ENCODE measurements at places on chromosomes 13 and 19. TPM values are rescaled to one million over a fixed set of nuclear protein-coding genes. Genes with fewer than 3 reads are reported as not detected.

GRCh38 chr13:73465617-73465971 is 406.8 kb downstream of the KLF5 start:
- no peak overlapping the region for H3K4me3 ChIP-seq
- no peak for DNase-seq
- no peak overlapping the region for H3K27ac ChIP-seq
- peaks cover 3% of the 10 kb centered on the region for H3K36me3 ChIP-seq
- H3K4me1 ChIP-seq: no peaks in the 10 kb centered on the region
- H3K27me3 ChIP-seq: peaks cover 7% of the 10 kb centered on the region

- H3K4me3 ChIP-seq: no peak overlapping the region
- no peaks in the 10 kb centered on the region for H3K36me3 ChIP-seq
- H3K27ac ChIP-seq: no peak overlapping the region
- no peaks in the 10 kb centered on the region for H3K4me1 ChIP-seq
- no peaks in the 10 kb centered on the region for H3K27me3 ChIP-seq
Observed at GRCh38 chr13:93388701-93389100, 162.1 kb downstream of the GPC6 start.

DNA sequence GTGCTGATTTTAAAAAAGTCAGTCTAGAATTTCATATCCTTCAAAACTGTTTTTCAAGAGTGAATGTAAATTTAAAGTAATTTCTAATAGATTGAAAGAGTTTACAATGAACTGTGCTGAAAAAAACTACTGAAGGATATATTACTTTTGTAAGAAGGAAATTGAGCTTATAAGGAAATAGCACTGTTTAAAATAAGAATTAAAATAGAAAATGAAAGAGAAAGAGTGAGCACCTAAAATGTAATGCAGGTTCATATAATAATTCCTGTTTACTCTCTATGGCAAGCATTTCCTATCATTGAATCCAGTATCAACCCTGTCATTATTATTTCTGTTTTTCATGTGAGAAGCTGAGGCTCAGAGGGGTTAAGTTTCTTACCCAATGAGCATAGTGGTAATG is 57.3 kb downstream of the AKAP11 start:
- H3K27me3 ChIP-seq: no peaks in the 10 kb centered on the region
- peaks cover 6% of the 10 kb centered on the region for H3K36me3 ChIP-seq
- peaks cover 31% of the 10 kb centered on the region for H3K4me1 ChIP-seq
- H3K27ac ChIP-seq: peak overlapping the region; percentile 80

DNA sequence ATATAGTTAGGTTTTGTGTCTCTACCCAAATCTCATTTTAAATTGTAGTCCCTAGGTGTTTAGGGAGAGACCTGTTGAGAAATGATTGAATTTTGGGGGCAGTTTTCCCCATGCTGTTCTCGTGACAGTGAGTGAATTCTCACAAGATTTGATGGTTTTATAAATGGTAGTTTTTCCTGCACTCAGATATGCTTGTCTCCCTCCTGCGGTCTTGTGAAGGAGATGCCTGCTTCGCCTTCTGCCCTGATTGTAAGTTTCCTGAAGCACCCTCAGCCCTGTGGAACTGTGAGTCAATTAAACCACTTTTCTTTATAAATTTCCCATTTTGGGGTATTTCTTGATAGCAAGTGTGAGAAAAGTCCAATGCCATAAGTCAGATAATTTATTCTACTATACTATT is 1977.5 kb upstream of the PCDH20 start:
- no peaks in the 10 kb centered on the region for H3K4me1 ChIP-seq
- DNase-seq: no peak
- no peak overlapping the region for H3K27ac ChIP-seq
- H3K4me3 ChIP-seq: no peak overlapping the region

ZNF256 gene
- 16.0 TPM for total RNA-seq

HRC gene
- total RNA-seq: not detected

GRCh38 chr13:33441015-33441414 is 155.5 kb upstream of the STARD13 start:
- no peak overlapping the region for H3K27ac ChIP-seq
- H3K4me1 ChIP-seq: peaks cover 2% of the 10 kb centered on the region
- no peaks in the 10 kb centered on the region for H3K27me3 ChIP-seq
- H3K4me3 ChIP-seq: no peak overlapping the region

CGB7 gene
- total RNA-seq: not detected

DNA sequence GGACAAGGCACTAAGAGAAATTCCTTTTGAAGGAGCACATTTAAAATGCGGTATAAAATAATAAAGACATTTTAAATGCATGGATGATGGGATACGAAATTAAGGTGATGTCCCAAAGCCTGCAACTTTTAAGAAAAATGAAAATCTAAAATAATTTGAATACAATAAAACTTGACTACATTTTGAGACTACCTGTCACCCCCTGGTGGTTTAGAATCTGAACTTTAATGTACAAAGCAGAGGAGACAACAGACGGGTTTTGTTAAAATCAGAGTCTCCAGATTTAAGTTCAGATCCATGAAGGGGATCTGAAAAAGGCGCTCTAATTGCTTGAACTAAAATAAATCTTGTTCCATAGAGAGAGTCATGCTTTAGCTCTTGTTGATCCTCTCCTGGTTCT is 1129.3 kb upstream of the PCDH20 start:
- no peak overlapping the region for H3K4me3 ChIP-seq
- no peak overlapping the region for H3K27ac ChIP-seq
- H3K36me3 ChIP-seq: no peaks in the 10 kb centered on the region
- H3K27me3 ChIP-seq: no peaks in the 10 kb centered on the region
- DNase-seq: no peak
- H3K4me1 ChIP-seq: no peaks in the 10 kb centered on the region

- no peak for DNase-seq
- H3K27ac ChIP-seq: no peak overlapping the region
- H3K4me3 ChIP-seq: no peak overlapping the region
- H3K36me3 ChIP-seq: no peaks in the 10 kb centered on the region
Observed at GRCh38 chr19:39752390-39752789, 14.6 kb upstream of the CLC start.

DNA sequence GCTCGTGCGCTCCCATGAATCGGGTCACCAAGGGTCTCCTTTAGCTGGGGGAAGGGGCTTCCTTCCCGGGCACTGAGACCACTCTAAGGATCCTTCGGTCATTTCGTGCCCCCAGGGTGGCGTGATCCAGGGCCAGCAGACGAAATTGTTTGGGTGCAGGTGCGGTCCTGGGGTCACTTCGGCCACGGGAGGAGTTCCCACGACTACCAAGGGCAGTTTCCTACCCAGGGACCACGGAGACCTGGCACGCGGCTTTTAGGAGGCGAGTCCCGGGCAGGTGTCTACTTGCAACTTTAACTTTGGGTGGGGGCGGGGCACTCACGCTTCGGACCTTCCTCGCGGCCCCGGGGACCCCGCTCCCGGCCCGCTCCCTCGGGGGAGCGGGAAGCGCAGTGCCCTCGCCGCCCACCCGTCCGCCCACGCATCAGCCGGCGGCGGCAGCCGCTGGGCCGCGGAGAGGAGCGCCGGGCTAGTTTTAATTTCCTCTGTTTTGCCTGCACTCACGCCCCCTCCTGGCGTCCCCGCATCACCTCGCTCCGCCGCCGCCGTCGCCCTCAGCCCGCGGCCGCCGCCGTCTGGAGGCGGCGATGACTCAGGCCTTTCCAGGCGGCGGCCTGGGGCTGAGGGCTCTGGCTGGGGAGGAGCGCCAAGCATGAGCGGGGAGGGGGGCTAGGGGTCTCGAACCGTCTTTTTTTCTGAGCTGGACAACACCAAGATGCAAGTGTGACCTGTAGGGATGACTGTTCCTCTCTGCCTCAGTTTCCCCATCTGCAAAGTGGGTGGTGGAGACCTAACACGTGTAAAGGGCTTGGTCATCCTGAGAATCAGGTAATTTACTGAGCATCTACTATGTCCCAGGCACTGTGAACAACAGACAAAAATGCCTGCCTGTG is 21.8 kb downstream of the OLFM2 start:
- no peak overlapping the region for H3K27ac ChIP-seq
- peaks cover 33% of the 10 kb centered on the region for H3K27me3 ChIP-seq
- DNase-seq: peak; percentile 89
- no peaks in the 10 kb centered on the region for H3K36me3 ChIP-seq
- H3K4me3 ChIP-seq: peak overlapping the region; percentile 66
- H3K4me1 ChIP-seq: peaks cover 4% of the 10 kb centered on the region

- no peak overlapping the region for H3K4me3 ChIP-seq
- DNase-seq: no peak
- H3K27me3 ChIP-seq: no peaks in the 10 kb centered on the region
- H3K27ac ChIP-seq: no peak overlapping the region
Observed at GRCh38 chr19:7459773-7460172, 29.1 kb downstream of the PEX11G start.

GGN gene
- not detected for total RNA-seq

- no peaks in the 10 kb centered on the region for H3K27me3 ChIP-seq
- DNase-seq: no peak
- no peak overlapping the region for H3K4me3 ChIP-seq
- H3K4me1 ChIP-seq: no peaks in the 10 kb centered on the region
- H3K27ac ChIP-seq: no peak overlapping the region
Observed at GRCh38 chr13:83297586-83298290, 584.5 kb downstream of the SLITRK1 start.

ZNF112 gene
- 0.28 TPM for total RNA-seq

GRCh38 chr13:33328701-33329100 is 43.1 kb upstream of the STARD13 start:
- H3K27ac ChIP-seq: no peak overlapping the region
- H3K36me3 ChIP-seq: no peaks in the 10 kb centered on the region
- DNase-seq: no peak

DNA sequence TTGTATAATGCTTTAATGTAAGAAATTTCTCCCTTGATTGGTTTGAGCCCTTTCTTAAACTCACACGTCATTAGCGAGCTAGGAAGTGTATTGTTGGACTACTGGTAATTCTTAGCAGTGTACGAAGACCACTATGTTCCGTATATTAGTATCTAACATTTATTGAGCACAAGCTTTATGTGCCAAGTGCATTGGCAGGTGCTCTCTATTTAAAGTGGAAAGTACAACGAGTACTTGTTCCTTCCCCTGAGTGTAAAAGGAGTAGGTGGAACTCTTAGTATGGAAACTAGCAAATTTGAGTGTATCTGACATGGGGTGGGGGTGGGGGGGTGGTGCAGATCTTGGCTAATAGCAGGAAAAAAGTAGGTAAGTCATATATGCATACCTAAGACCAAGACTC is 594.7 kb downstream of the FGF9 start:
- DNase-seq: no peak
- no peaks in the 10 kb centered on the region for H3K4me1 ChIP-seq
- H3K4me3 ChIP-seq: no peak overlapping the region
- H3K36me3 ChIP-seq: no peaks in the 10 kb centered on the region
- H3K27ac ChIP-seq: no peak overlapping the region
- H3K27me3 ChIP-seq: no peaks in the 10 kb centered on the region

KLK8 gene
- total RNA-seq: not detected

DNA sequence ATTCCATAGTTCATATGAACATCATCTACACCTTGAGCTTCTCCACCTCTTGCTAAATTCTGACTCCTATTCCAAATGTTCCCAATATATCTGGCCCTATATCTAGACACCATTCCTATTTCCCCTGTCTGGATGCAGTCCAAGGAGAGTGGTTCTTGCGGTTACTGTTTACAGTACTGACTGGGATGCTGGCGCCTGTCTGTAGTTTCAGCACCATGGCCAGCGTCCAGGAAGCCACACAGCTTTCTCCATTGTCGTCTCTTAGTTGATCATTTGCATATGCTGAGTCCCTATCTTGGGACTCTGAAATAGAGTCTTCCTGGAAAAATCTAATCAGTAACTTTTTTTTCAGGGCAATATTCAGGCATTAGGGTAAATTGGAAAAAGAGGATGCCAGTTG is 14.9 kb downstream of the LAIR2 start:
- no peaks in the 10 kb centered on the region for H3K36me3 ChIP-seq
- H3K4me3 ChIP-seq: no peak overlapping the region
- H3K4me1 ChIP-seq: peaks cover 36% of the 10 kb centered on the region

RASAL3 gene
- 168 TPM for total RNA-seq

KASH5 gene
- total RNA-seq: not detected

- no peak overlapping the region for H3K4me3 ChIP-seq
- H3K27me3 ChIP-seq: peaks cover 16% of the 10 kb centered on the region
- no peak for DNase-seq
- no peak overlapping the region for H3K27ac ChIP-seq
- no peaks in the 10 kb centered on the region for H3K4me1 ChIP-seq
Observed at GRCh38 chr13:72651144-72651543, 76.3 kb downstream of the MZT1 start.

ZNF260 gene
- total RNA-seq: 16.3 TPM

WDR87 gene
- not detected for total RNA-seq

CASP14 gene
- total RNA-seq: not detected

C1QTNF9B gene
- total RNA-seq: not detected
